ENCODE measurements at places on chromosomes 16 and 17. TPM values are rescaled to one million over a fixed set of nuclear protein-coding genes. Genes with fewer than 3 reads are reported as not detected.

KRTAP9-8 gene
- not detected for total RNA-seq

CD300H gene
- not detected for total RNA-seq

CORO6 gene
- 10.2 TPM for total RNA-seq

P2RX5 gene
- total RNA-seq: 0.43 TPM

ITGB4 gene
- total RNA-seq: under 0.01 TPM

VTN gene
- 0.09 TPM for total RNA-seq

TPSG1 gene
- not detected for total RNA-seq

RDM1 gene
- 0.16 TPM for total RNA-seq

CES3 gene
- 0.17 TPM for total RNA-seq

CRISPLD2 gene
- 3.1 TPM for total RNA-seq

ABCA8 gene
- total RNA-seq: 78.8 TPM

ADGRG3 gene
- not detected for total RNA-seq

HEXIM1 gene
- 5.5 TPM for total RNA-seq

ZNF785 gene
- 7.1 TPM for total RNA-seq

ZG16 gene
- total RNA-seq: not detected

Measured in bronchial smooth muscle cell (primary cell).